ENCODE measurements at places on chromosomes 6 and 20.
A peak's percentile ranks its signal among the peaks of the same experiment; 100 is the strongest.

- peak; percentile 27 for DNase-seq
Measured at GRCh38 chr20:19981031-19981451, 36.1 kb upstream of the NAA20 start.

DNA sequence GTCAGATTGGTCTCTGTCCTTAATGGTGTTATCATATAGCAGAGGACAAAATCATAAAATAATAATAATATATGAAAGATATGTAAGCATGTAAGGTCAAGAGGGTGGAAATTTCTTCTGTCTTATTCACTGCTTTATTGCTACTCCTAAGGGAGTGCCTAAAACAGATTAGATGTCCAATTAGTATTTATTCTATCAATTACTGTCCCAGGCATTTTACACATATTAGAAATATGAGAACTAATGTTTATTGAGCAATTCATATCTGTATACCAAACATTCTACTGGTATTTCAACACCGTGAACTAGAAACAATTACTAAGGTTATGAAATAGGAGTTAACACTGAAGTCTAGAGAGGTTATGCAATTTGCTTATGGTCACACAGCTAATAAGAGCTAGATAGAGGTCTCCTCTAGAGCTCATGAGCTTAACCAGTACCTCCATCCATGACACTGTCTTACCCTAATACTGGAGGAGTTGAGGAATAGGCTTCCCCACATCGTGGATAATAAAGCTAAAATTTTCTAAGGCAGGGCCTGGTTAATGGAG is 302.3 kb downstream of the PLCB1 start:
- DNase-seq = no peak

DNA sequence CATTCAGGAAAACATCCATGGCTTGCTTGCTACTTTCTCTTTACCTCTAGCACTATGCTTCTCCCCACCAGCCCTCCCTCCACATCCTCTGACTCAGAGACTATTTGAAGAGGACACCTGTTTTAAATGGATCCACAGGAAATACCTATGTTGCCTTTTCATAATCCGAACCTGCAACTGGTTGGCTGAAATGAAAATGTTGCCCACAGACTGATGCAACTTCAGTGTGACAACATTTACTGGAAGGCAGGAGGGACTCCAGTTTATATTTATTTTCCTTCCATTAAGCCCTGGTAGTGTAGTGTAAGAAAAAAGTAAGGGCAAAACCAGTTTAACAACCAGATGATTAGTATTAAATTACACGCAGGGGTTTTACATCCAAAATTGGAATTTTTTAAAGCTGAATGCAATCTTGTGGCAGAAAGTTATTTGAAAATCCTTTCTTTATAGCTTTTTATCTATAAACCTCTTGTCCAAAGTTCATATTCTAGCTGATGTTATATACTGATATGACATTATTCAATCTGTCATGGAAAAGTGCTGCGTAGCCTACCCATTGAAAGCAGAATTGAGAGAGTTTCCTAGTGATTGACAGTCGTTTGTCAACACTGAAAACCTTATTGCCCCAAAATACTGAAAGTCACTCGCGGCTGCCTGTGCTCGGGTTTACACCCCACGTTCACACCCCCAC is 881 bp upstream of the AIG1 start:
- peak; percentile 90 for DNase-seq

DNA sequence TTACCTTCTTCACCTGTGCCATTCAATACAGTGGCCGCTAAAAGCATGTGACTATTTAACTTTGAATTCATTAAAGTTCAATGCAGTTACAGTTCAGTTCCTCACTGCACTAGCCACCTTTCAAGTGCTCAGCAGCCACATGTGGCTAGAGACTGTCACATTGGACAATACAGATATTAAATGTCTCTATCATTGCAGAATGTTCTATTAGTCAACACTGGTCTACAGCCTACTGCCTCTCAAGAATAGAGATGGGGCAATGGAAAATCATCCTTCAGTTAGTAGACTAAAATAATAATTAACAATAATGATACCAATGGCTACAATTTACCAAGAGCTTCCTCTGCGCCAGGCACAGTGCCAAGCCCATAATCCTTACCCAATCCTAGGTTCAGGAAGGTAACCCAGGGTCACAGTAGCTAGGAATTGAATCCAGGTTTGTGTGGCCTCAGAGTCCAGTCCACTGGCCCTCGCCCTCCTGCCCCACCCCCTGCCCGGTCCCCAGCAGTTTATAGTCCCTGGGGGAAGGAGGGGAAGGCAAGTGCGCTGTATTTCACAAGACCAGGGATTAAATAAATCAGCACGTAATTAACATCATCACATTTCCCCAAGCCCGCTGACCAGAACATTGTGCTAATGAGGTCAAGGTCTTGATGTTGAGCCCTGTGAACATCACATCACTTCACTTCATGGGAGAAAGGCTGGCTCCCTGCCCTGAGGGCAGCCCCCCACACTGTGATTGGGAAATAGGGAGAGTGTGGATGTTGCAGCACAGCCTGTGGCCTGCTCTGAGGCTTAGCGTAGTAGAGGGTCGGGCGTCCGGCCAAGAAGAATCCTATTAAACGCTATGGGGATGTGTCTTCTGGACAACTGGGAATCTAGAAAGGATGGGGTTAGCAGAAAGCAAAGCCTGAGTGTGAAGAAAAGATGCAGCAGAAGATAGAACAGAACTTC is 147.2 kb downstream of the VEGFA start:
- peak; percentile 87 for DNase-seq

All from fibroblast of upper back skin (primary cell).